CD4-positive, alpha-beta T cell (primary cell): ENCODE measurements at places on chromosomes 1 and 21. TPM values are rescaled to one million over a fixed set of nuclear protein-coding genes. Genes with fewer than 3 reads are reported as not detected.
A peak's percentile ranks its signal among the peaks of the same experiment; 100 is the strongest.

DNA sequence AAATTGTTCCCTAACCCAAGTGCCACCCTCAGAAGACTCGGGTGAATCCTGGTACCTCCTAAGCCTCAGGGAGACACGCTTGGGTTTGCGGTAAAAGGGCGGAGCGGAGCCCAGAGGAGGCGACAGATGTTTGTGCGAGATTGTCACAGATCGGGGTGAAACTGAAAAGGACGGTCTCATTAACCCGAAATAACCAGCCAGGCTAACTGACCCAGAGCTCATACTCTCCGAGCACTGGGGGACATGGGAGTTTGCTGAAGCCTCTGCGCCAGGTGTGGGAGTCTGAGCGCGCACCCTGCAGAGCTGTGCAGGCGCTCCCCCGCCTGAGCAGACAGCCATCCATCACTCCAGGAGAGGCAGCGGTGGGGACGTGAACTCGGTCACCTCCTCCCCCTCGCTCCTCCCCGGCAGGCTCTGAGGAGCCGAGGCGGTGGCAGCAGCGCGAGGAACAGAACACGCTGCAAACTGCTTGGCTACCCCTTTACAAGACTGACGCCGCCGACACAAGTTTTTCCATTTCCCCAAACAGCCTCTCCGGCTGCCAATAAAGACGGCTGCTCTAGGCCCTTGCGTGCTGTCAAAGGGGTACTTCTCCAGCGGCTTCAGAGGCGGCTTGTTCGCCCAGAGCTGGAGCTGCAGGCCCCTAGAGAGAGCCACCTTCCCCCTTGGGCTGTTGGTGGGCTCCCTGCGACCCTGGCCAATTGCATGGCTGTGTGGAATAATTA is 43.5 kb downstream of the RRAGC start:
- peaks cover 16% of the 10 kb centered on the region for H3K4me1 ChIP-seq
- no peak overlapping the region for H3K4me3 ChIP-seq
- H3K27ac ChIP-seq, result no peak overlapping the region
- H3K27me3 ChIP-seq, result peaks cover 52% of the 10 kb centered on the region
- no peaks in the 10 kb centered on the region for H3K36me3 ChIP-seq

- no peaks in the 10 kb centered on the region for H3K36me3 ChIP-seq
- no peak overlapping the region for H3K27ac ChIP-seq
- H3K4me3 ChIP-seq, result no peak overlapping the region
- DNase-seq, result no peak
- H3K27me3 ChIP-seq, result no peaks in the 10 kb centered on the region
Measured at GRCh38 chr1:183571678-183572268, 18.5 kb downstream of the NCF2 start.

DNA sequence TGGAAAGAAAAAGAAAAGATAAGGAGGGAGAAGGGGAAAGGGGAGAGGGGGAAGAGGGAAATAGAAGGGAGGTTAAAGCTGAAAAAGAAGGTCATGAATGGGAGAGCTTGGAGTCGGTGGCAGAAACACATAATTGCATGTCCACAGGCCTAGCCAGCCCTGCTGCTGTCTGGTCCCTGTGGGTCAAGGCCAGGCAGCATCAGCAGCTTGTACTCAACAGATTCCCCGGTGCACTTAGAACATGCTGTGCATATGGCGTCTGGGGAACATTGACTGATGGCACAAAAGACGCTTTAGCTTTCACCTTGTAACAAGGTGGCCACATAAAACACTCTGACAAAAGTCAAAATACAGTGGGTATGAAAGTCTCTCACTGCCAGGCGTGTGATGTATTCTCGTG is 25.9 kb downstream of the COG2 start:
- no peaks in the 10 kb centered on the region for H3K4me1 ChIP-seq
- peaks cover 85% of the 10 kb centered on the region for H3K36me3 ChIP-seq
- H3K27me3 ChIP-seq, result no peaks in the 10 kb centered on the region
- no peak overlapping the region for H3K4me3 ChIP-seq
- no peak for DNase-seq
- no peak overlapping the region for H3K27ac ChIP-seq

- H3K27me3 ChIP-seq, result no peaks in the 10 kb centered on the region
- no peak overlapping the region for H3K4me3 ChIP-seq
- H3K36me3 ChIP-seq, result no peaks in the 10 kb centered on the region
- no peak for DNase-seq
Measured at GRCh38 chr1:101592845-101593244, 356.0 kb downstream of the S1PR1 start.

- H3K27ac ChIP-seq, result no peak overlapping the region
- H3K36me3 ChIP-seq, result no peaks in the 10 kb centered on the region
- H3K4me1 ChIP-seq, result no peaks in the 10 kb centered on the region
- no peak for DNase-seq
- H3K4me3 ChIP-seq, result no peak overlapping the region
Measured at GRCh38 chr1:7094086-7094485, 308.8 kb downstream of the CAMTA1 start.

- DNase-seq, result no peak
- no peak overlapping the region for H3K27ac ChIP-seq
- H3K4me3 ChIP-seq, result no peak overlapping the region
- H3K27me3 ChIP-seq, result no peaks in the 10 kb centered on the region
Measured at GRCh38 chr1:47405697-47406096, 10.4 kb upstream of the FOXE3 start.

- DNase-seq, result no peak
- no peaks in the 10 kb centered on the region for H3K4me1 ChIP-seq
- no peaks in the 10 kb centered on the region for H3K27me3 ChIP-seq
- H3K36me3 ChIP-seq, result peaks cover 72% of the 10 kb centered on the region
- H3K27ac ChIP-seq, result no peak overlapping the region
Measured at GRCh38 chr1:21703318-21703963, 34.3 kb upstream of the RAP1GAP start.

DNA sequence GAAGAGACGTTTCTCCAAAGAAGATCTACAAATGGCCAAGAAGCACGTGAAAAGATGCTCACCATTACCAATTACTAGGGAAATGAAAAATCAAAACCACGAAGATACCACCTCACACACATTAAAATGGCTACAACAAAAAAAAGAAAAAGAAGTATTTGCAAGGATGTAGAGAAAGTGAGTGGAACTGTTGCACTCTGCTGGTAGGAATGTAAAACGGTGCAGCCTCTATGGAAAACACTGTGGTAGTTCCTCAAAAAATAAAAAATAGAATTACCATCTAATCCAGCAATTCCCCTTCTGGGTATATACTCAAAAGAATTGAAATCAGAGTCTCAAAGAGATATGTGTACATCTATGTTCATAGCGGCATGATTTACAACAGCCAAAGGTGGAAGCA is 115.4 kb upstream of the EDN2 start:
- no peak overlapping the region for H3K4me3 ChIP-seq
- H3K36me3 ChIP-seq, result no peaks in the 10 kb centered on the region
- H3K27ac ChIP-seq, result no peak overlapping the region
- no peaks in the 10 kb centered on the region for H3K27me3 ChIP-seq
- DNase-seq, result no peak

DNA sequence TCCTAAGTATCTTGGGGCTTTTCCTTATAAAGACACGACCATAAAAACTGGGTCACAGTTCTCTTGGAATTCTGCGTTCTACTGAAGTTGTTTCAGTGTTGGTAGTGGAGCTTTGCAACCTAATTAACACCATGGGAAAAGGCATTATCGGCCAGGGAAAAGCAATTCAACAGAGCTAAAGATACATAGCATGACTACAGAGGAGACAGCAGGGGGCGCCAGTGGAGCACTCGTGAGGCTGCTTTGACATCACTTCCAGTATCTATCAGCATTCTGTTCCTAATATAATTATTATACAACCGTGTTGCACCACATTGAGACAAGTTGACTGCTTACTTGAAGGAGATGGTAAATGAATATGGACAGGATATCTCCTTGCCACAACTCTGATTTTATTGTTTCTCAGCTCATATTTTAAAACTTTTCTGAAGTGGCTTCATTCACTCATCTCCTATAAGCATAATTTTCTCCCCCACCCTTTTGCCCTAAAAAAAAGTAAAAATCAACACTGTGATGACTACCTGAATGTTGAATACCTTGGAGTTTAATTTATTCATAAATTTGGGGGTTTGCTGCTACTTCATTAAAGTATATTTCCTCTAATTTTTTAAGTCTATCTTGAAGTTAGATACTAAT is 39.4 kb downstream of the ZP4 start:
- no peak overlapping the region for H3K4me3 ChIP-seq
- no peaks in the 10 kb centered on the region for H3K36me3 ChIP-seq
- DNase-seq, result no peak
- H3K27me3 ChIP-seq, result no peaks in the 10 kb centered on the region
- no peak overlapping the region for H3K27ac ChIP-seq

DNA sequence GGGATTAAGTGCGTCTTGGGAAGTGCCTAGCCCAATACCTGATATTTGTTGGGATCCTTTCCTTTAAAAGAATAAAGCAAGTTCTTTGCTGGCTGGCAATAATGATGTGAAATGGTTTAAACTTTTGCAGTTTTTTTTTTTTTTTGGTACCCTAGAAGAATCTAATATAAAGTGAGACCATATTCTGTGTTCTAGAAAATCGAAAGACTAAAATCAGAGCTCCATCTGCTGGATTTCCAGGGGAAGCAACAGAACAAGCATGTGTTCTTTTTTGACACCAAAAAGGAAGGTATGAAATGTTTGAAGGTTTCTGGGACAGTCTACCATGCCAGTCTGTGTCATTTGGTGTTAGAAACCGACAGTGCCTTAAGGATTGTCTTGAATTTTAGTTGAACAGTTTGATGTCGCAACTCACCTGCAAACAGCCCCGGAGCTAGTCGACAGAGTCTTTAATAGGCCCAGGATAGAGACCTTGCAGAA is 6.4 kb downstream of the UTP11 start:
- H3K4me3 ChIP-seq, result no peak overlapping the region
- peaks cover 83% of the 10 kb centered on the region for H3K36me3 ChIP-seq
- DNase-seq, result no peak
- H3K27ac ChIP-seq, result no peak overlapping the region
- peaks cover 10% of the 10 kb centered on the region for H3K4me1 ChIP-seq
- no peaks in the 10 kb centered on the region for H3K27me3 ChIP-seq

GRCh38 chr1:188128761-188129160 is 1300.0 kb downstream of the PLA2G4A start:
- no peak overlapping the region for H3K4me3 ChIP-seq
- H3K27me3 ChIP-seq, result no peaks in the 10 kb centered on the region
- no peaks in the 10 kb centered on the region for H3K36me3 ChIP-seq
- H3K27ac ChIP-seq, result no peak overlapping the region

GRCh38 chr1:25187077-25187476 is 45.2 kb downstream of the SYF2 start:
- H3K27ac ChIP-seq, result no peak overlapping the region
- H3K36me3 ChIP-seq, result no peaks in the 10 kb centered on the region
- no peak overlapping the region for H3K4me3 ChIP-seq
- no peak for DNase-seq
- H3K27me3 ChIP-seq, result no peaks in the 10 kb centered on the region

DNA sequence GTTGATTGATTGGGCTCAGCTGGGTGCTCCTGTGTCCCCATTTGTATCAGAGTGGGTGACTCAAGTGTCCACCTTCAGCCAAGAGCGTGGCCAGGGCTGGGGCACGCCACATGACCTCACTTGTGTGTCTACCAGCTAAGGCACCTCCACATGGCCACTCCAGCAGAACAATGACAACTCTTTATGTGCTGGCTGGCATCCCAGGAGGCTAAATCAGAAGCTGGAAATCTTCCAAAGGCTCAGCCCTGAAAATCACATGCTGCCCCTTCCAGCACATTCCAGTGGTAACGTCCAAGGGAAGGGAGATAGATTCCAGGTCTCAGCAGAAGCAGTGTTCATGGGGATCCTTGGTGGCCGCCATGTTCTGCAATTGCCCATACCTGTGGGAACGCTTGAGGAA is 585.5 kb downstream of the AJAP1 start:
- no peaks in the 10 kb centered on the region for H3K4me1 ChIP-seq
- H3K36me3 ChIP-seq, result no peaks in the 10 kb centered on the region

- peaks cover 15% of the 10 kb centered on the region for H3K36me3 ChIP-seq
- no peaks in the 10 kb centered on the region for H3K27me3 ChIP-seq
- no peak overlapping the region for H3K4me3 ChIP-seq
- no peak for DNase-seq
- no peak overlapping the region for H3K27ac ChIP-seq
Measured at GRCh38 chr1:51504806-51505525, 14.1 kb downstream of the EPS15 start.

- H3K36me3 ChIP-seq, result no peaks in the 10 kb centered on the region
- no peaks in the 10 kb centered on the region for H3K27me3 ChIP-seq
- H3K4me1 ChIP-seq, result peaks cover 2% of the 10 kb centered on the region
- H3K4me3 ChIP-seq, result no peak overlapping the region
Measured at GRCh38 chr1:236114076-236114747, 28.1 kb upstream of the GPR137B start.

GRCh38 chr1:162232034-162232711 is 144.5 kb downstream of the SPATA46 start:
- H3K27ac ChIP-seq, result no peak overlapping the region
- H3K36me3 ChIP-seq, result no peaks in the 10 kb centered on the region
- DNase-seq, result no peak

GRCh38 chr1:33036051-33036525 is 595 bp downstream of the AK2 start:
- H3K27me3 ChIP-seq, result no peaks in the 10 kb centered on the region
- peak overlapping the region; percentile 93 for H3K4me3 ChIP-seq
- H3K36me3 ChIP-seq, result peaks cover 12% of the 10 kb centered on the region
- peaks cover 35% of the 10 kb centered on the region for H3K4me1 ChIP-seq

DNA sequence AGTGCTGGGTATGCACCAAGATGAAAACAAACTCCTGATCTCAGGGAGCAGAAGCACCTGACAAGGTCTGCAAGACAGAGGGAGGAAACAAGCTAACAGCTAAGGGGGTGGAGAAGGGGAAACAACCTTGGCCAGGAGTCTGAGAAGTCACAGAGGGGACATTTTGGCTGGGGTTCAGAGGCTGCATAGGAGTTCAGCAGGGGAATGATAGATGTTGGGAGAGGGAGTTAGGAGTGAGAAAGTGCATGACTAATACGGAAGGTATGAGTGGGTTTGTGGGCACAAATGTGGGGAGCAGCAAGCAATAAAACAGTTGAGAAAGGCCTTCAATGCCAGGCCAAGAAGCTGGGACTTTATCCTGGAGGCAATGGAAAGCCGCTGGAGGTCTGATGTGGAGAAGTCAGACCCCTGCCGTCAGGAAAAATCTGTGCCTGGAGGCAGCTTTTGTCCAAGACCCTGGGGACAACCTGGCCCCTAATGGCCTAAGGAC is 16.4 kb downstream of the EPHA2 start:
- H3K27ac ChIP-seq, result no peak overlapping the region
- no peaks in the 10 kb centered on the region for H3K27me3 ChIP-seq
- H3K4me3 ChIP-seq, result no peak overlapping the region
- peaks cover 9% of the 10 kb centered on the region for H3K4me1 ChIP-seq
- no peaks in the 10 kb centered on the region for H3K36me3 ChIP-seq

DNA sequence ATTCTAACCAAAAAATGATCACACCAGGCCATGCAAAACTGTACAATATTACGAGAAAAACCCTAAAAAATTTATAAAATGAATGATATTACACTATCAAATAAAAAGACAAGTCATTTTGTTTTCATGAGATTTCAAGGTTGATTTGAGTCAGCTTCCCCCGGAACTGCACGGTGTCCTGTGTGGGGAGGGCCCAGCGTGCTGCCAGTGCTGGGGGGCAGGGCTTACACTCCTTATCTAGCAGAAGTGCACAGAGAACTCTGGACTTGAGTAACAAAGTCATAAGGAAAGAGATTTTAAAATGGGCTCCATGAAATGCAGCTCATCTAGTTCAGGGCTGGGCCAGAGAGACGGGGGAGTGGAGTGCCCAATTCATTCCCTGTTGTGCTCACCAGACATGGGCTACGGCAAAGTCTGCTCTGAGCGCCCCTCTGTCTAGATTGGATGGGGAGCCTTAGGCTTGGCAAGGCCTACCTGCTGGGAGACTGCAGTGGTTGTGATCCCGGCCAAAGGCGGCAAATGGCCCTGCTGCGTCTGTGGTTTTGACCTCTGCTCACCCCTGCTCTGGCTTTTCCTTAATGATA is 50.1 kb downstream of the COQ8A start:
- no peak overlapping the region for H3K4me3 ChIP-seq
- H3K36me3 ChIP-seq, result peaks cover 16% of the 10 kb centered on the region
- no peaks in the 10 kb centered on the region for H3K27me3 ChIP-seq

Gene ERICH3
- total RNA-seq, result not detected

Gene NTMT2
- not detected for total RNA-seq

Gene TFF3
- not detected for total RNA-seq

Gene IER5
- 54.1 TPM for total RNA-seq

Gene RAP1A
- 67.1 TPM for total RNA-seq

Gene RAP1GAP
- total RNA-seq, result 0.44 TPM
